ENCODE measurements at places on chromosomes 16 and 17.

DNA sequence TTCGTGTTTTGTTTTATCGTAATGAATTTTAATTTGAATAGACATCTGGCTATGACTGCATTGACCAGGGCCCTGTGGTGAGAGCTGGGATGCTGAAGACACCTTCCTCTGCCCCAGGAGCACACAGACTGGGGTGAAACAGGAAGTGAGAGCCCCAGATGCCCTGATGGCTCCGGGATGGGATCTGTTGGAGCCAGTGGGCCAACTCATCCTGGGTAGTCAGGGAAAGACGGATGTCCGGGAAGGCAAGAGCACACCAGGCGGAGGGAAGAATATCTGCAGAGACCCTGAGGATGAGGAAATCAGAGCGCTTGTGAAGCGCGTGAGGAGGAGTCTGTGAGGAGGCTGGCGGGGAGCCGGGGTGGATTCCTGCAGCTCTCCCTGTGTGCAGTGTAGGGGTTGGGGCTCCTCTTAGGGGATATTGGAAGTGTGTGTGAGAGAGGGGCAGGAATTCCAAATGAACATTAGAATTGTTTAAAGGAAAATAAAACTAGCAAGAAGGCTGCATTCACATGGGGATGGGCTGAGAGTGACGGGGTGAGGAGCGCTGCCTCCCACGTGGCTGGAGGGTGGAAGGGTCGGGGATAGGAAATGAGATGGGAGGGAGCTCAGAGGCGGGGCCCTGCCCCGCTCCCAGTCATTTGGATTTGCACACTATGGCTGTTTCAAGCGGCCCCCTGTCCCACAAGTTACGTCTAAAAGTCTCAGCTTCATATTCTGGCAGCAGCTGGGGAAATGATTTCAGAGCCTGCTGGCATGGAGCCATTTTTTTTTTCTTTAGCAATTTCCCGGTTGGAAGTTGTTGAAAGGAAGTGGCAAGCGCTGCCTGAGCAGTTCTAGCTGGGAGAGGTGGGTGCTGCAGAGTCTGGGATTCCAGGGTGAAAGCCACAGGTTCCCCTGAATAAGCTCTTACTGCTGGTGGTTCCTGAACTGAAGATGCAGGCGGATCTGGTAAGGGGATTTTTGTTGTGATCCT lies 71.2 kb upstream of the LGALS9 start:
- DNase-seq, result peak; percentile 62

GRCh38 chr16:82867485-82867884 lies 240.7 kb downstream of the CDH13 start:
- DNase-seq, result no peak

DNA sequence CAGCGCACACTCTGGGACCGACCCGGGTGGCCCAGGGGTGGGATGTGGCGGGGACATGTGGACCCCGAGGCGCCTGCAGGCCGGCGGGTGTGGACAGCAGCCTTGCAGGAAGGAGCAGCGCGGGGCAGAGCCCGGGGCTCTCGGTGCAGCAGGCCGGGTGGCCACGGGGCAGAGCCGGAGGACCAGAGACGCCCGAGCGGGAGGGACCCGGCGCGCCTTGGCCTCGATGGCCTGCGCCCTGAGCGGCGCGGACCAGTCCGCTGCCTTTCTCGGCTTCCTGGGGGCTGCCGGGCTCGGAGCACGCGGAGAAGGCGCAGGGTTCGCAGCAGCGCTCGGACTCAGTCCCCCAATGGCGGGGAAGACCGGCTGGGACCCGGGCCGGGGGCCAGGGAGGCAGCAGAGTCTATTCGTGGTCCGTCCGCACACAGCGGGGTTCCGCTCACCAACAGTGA lies 43.4 kb downstream of the OSBPL7 start:
- DNase-seq, result no peak

DNA sequence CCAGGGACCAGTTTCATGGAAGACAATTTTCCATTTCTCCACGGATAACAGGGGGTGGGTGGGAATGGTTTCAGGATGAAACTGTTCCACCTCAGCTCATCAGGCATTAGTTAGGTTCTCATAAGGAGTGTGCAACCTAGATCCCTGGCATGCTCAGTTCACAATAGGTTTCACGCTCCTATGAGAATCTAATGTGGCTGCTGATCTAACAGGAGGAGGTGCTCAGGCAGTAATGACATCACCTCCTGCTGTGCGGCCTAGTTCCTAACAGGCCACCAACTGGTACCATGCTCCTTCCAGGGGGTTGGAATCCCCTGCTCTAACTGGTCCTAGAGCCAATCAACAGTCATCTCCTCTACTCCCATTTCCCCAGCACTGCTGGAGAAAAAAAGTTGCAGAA lies 19.9 kb downstream of the TEX14 start:
- no peak for DNase-seq

DNA sequence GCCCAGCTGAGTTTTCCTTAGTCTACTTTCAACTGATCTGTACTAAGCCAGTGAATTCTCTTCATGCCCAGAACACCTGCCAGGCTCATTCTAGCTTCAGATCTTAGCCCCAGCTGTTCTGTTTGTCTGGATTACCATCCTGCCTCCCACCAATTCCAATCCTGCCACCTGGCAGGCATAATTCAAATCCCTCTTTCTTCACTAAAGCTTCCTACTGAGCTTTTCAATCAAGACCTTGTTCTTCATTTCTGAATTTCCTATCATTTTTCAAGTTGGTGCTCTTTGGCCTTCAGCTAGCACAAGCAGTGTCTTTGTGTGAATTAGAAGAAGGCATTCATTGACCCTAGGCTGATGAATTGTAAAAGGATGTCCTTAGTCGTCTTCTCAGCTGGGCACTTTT lies 357.6 kb downstream of the UTP18 start:
- no peak for DNase-seq

GRCh38 chr17:36727052-36727451 lies 125.7 kb downstream of the MRM1 start:
- no peak for DNase-seq

GRCh38 chr17:72388765-72389473 lies 268.1 kb downstream of the SOX9 start:
- DNase-seq, result peak; percentile 22

DNA sequence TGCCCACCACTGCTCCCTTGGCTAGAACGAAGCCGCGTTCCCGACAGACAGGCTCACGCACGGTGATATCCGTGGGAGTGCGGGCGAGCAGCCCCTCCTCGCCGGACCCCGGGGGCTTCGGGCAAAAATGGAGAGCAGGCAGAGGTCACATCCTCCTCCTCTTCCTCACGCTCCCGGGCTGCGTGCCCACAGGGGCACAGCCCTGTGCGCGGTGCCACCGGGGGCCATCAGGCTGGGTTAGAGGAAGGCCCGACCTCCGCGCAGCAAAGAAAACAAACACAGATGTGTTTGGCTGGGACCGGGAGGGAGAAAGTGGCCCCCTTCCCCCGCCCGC lies 519 bp upstream of the NTN1 start:
- no peak for DNase-seq

- DNase-seq, result no peak
These were observed 90.9 kb upstream of the PLCG2 start for GRCh38 chr16:81688182-81688581.

DNA sequence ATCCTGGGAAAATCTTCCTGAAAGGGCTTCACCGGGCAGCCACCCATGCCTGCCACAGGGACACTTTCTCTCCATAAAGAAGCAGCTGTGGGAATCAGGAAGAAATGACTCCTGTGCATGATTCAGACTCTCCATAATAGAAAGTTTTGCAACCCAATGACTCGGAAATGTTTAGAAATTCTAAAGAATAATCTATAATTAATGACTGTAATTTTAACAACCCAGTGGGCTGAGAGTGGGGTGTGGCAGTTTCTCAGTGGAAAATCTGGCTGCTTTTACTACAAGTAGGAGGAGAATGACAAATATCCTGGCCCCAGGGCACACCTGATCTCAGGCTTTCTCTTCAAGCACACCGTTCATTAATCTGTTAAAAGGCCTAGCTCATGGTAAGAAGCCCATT lies 25.7 kb downstream of the IRF8 start:
- peak; percentile 64 for DNase-seq

DNA sequence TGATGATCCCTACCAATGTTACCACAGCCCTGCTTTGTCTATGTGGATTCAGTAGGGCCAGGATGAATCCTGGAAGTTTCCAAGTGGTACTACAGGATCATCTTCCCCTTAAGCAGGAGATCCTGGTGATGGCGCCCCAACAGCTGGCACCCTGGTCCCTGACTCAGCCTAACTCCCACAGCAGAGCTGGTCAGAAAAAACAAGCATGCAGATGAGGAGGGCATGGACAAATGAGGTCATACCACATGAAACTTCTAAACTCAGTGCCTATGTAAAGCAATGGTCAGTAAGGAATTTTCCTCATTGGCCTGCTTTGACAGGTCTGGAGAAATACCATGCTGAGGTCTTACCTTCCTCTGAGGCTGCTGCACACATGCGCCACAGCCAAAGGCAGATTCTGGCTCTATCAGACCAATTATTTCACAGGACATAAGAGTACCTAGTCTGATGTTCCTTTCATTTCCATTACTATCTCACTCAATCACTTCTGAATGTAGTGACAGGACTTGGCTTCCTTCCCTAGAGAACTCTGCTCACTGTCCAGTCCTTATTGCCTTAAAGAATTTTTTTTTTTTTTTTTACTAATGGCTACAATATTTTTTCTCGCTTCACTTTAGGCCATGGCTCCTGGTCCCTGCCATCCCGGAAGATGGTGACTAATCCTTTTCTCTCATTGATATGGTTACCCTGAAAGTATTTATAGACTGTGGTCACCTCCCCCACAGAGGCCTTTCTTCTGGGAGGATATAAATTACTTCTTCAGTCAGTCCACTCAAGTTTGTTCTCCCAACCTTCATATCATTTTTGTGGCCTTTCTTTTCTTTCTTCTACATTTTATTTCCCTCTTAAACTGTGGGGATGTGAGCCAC lies 525.2 kb upstream of the PSMD7 start:
- peak; percentile 64 for DNase-seq

DNA sequence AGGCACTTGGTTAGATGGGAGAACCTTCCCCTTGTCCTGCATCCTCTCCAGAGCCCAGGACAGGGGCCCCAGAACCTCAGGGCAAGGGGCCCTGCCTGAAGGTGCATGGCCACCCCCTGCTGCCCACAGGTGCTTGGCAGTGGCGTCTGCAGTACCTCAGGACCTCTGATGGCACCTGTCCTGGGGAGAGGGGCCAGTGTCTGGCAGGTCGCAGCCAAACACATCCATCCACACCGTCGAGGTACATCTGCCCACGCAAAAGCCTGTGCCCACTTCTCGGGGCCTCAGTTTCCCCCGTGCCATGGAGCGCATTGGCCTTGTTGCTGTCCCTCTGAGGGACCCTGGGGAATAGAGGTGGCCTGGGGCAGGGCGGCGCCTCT lies 9.3 kb downstream of the MAP2K3 start:
- DNase-seq, result no peak

- DNase-seq, result no peak
These were observed 6.0 kb downstream of the CAPN15 start for GRCh38 chr16:533391-534123.

- no peak for DNase-seq
These were observed 14.4 kb upstream of the KCNJ18 start for GRCh38 chr17:21677911-21678310.

DNA sequence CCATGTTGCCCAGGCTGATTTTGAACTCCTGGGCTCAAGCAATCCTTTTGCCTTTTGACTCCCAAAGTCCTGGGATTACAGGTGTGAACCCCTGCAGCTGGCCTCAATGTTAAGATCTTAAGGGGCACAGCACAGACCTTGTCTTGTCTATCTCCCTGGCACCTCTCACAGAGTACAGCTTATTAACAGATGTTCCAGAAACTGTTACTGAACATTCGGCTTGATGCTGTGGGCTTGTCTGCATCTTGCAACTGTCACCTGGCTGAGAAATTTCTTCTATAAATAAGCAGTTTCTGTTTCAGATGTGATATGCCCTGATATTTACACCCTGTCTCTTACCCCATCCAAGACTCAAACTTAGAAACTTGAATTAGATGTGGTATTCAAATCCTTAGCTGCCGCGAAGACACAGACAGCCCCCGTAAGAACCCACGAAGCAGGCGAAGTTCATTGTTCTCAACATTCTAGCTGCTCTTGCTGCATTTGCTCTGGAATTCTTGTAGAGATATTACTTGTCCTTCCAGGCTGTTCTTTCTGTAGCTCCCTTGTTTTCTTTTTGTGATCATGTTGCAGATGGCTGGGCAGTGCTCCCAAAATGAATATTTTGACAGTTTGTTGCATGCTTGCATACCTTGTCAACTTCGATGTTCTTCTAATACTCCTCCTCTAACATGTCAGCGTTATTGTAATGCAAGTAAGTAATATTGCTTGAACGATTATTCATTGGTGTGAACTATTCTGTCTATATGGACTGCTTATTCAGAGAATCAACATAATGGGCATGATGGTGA lies at the start of gene TNFRSF17:
Gene TNFRSF17, plus strand, starts transcription at position 450 of the 791 bp plus-strand sequence. Its CDS starts 115 bp downstream, at position 565.
- no peak for DNase-seq

DNA sequence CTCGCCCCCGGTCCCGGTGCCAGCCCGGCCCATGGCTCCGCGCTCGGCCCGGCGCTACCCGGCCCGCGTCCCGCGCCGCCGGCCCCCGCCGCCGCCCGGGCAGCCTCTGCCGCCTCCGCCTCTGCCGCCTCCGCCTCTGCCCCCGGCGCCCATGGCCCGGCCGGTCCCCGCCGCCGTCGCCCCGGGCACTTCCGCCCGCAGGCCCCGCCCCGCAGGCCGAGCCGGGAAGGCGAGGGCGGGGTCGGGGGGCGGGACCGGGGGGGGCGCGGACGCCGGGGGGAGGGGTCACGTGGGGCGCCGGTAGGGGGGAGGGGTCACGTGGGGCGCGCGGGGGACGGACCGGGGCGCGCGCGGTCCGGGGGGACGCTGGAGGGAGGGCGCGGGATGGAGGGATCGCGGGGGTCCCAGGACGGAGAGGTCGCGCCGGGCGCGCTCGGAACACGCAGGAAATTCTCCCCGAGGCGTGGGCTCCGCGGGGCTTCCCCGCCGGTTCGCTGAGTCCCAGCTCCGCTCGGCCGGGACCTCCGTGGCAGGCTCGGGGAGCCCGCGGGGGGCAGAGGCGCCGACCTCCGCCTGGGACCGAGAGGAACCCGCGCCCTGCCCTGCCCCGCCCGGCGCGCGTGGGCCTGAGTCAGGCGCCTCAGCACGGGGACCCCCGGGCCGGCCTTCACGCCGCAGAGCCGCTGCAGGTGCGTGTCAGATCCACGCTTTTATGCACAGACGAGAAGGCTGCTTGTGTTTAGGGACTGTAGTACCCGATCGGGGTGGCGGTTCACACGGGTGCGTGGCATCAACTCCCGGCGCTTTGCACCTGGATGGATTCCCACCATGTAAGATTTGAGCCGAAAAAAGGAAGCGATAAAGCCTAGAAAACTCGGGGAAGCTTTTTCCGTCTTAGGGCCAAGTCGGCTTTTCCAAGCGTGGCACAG lies at the start of gene PGAP6:
Gene PGAP6, minus strand, starts transcription at position 190 of the 929 bp plus-strand sequence. Its CDS starts 157 bp downstream, at position 33.
- peak; percentile 26 for DNase-seq

DNA sequence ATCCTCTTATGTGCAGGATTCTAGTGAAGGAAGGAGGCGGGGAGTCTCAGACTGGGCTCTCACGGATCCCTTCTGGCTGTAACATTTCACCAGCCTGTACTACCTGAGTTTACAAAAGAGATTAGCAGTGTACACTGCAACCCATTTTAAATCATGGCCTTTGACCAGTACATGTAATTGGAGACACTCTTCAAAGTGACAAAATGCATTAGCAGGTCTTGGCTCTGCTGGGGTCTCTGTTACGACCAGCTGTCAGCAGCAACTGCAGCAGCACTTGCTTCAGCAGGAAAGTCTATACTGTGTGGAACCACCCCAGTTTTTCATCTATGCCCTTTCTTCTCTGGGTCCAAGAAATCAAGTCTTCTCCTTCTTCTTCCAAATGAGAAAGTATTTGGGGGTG lies 322.8 kb upstream of the ASIC2 start:
- no peak for DNase-seq

GRCh38 chr16:23929856-23930255 lies 94.1 kb downstream of the PRKCB start:
- DNase-seq, result no peak
